ENCODE measurements at places on chromosomes 7 and 10.

DNA sequence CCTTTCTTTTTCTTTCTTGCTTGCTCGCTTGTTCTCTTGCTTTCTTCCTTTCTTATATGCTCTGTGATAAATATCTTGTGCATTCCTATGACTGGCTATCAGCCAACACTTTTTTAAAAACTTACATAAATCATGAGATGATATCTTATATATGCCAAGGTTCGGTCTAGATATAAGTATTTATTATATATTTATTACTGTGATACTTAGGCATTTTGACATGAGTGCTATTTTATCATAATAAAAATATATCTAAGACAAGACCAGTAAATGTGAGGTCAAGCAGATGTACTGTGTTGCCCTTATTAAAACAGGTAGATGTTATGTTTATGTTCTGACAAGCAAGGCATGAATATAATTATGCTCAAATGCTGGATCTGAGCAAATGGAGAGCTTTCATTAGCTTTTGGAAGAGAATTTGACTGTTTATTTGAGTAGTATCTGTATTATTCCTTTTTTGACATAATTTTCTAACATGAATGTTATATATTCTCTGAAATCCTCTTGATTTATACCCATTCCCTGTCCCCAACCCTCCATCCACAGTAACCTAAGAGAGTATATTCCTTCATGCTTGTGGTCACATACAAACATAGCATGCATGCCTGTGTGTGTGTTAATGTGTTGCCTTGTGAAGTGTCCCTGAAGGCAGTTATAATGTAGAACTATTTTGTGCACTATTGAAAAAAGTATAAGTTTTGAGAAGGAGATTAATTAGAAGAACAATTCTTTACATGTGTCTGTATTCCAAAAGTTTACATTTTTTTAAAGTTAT is 158.0 kb downstream of the HDAC9 start:
- no peak for DNase-seq

DNA sequence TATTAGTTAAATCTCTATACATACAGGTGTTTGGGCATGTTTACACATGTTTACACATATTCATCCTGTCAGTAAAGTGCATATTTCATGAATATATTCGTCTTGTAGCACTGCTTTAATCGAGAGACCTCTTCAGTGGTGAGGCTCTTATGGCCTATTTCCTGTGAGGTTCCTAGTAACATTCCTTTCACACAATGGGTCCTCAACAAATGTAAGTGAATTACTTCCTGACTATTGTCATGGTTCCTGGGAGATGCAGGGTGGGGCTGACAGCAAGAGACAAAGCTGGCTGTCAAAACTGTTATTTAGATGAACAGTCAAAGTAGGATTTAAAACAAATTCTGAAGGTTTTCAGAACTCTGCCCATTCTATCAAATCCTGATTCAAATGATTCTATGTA is 12.4 kb upstream of the SEMA3A start:
- DNase-seq, result no peak

- DNase-seq, result no peak
Observed at GRCh38 chr10:110358278-110358677, 53.6 kb upstream of the SMNDC1 start.

DNA sequence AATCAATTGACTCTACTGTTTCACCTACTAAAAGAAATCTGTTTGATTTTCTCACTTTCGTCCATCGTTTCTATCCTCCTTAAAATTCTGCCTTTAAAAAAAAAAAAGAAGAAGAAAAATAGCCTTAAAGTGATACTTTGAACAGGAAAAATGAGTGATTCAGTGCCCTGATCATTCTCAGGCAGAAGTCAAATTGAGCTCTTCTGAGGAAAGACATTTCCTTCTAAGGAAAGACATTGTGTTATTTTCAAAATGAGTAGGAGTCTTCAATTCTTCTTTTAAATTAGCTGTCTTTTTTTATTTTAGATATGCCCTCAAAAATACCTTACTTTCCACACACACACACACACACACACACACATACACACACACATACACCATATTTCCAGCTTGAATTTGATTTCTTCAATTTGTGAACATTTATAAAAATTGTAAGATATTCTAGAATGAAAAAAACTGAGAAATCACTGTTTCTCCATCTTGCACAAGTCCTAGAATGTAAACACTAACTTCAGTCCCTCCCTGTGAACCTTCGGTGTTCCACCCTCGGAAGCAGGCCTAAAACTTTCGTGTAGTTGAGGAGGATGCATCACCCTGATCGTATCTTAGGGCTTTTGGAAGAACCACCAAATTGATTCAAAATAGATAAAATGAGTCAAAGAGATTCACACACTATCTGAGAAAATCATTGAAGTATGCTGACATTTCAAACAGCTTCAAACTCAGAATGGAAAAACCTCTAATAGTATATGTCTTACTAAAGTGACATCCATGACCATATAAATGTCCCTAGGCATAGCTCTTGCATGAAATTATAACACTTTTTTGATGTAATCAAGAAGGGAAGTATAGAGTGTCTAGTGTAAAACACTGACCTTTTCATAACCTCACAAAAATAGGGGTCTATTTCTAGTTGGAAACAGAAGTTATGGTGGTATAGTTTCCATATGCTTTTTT is 270.8 kb downstream of the GATA3 start:
- peak; percentile 35 for DNase-seq

DNA sequence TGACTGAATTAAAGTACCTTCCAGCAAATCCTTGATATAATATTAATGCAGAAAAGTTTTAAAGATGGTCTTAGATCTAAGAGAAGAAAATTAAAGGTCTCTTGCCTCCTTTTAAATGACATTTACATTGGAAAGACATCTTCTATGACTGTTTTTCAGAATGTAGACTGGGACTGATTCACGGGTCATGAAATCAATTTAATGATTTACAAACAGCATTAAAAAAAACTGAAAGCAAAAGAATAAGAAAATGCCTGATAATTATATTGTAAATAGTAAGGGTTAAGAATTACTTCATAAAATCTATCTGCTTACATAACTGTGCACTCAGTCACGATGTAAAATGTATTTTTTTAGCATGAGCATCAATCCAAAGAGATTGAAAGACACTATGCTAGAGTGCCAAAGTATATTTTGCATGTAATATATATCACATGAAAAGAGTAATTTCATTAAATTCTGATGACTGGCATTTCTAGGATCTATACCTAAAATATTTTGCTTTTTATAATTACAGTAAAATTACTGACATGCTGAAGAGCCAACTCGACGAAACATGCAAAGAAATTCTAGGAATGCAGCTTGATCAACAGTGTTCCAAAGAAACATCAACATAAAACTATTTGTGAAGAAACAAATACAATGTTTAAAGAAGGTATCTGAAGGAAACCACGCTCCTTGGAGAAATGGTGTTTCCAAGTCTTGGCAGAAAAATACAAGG is 35.1 kb downstream of the RTKN2 start:
- DNase-seq, result no peak

- DNase-seq, result no peak
Observed at GRCh38 chr7:54615-55014, 137.8 kb upstream of the FAM20C start.

DNA sequence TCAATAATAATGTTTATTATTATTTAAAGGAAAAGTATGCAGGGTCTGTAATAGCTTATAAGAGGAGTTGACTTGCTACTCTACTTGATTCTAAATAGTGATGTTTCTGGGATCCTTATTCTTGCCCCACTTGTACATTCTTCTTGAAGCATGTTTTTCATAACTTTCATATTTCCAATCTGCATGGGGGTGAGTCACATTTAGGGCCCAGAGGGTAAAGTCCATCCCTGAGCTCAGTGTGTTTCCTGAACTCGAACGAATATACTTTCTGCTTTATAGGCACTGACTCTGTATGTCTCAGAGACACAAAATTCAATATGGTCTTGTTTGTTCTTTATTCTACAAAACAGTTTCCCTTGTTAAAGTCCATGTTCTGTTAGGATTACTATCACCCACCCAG is 61.0 kb upstream of the SMIM30 start:
- DNase-seq, result no peak

- DNase-seq, result no peak
Observed at GRCh38 chr10:104350127-104350635, 3.5 kb upstream of the CFAP58 start.

DNA sequence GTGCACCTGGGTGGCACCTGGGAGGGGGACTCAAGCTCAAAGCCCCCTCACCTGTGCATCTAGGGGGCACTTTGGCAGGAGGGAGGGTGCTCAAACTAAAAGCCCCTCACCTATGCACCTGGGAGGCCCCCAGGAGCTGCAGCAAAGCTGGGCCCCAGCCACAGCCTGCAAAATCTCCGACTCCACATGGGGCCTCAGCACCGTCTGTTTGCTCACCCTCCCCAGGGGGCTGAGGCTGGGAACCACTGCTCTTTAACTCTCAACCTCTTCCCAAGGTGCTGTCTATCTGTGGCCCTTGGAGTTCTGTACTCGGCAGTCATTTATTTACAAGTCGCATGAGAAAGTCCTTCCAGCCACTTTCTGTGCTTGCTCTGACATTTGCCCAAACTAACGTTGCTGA is 458.4 kb downstream of the DNAJB6 start:
- DNase-seq, result no peak

GRCh38 chr7:2982831-2983230 is 60.8 kb downstream of the CARD11 start:
- peak; percentile 77 for DNase-seq

DNA sequence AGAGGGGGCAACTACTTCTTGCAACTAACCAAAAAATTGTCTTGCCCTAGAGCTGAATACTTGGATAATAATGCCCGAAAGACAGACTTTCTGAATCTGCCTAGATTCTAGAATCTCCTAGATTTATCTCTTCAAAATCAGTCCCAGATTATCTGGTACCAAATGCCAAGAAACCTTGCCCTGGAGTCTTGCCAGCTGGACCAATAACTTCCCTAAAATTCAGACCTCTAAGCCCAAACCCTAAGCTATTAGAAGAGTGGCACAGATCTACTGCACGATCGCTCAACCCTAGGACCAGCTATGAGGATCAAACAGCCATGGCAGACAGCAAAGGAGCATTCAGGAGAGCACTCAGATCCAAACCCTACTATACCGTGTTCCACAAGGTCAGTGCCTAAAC is 45.0 kb downstream of the ARMH3 start:
- DNase-seq, result no peak

DNA sequence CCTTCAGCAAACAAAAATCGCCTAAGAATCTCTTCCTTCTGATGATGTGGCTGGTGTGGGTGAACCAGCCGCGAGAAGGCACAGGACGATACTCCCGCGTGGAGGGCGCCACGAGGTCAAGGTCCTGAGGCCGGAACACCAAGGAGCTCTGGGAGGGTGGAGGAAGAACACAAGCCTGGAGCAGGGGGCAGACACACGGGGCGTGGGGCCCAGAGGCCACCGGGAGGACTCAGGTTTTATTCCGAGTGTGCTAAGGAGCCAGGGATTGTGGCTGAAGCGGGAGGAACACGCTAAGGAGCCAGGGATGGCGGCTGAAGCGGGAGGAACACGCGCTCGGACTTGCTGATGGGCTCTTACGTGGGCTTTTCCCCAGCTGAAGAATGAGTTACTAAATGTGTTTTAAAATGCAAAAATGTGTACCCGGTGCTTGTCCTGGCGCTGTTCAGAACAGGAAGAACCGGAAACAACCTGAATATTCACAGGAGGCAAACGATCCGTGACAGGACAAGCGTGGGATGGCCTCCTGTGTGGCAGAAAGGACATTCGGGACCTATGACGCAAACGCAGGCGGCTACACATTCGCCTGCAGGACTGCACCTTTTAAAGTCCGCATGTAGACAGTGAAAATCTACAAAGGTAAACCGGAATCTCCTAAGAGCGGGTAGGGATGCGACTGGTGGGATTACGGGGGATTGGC is 64.0 kb downstream of the MAD1L1 start:
- DNase-seq, result no peak

- no peak for DNase-seq
Observed at GRCh38 chr7:710161-710560, 16.3 kb upstream of the DNAAF5 start.

GRCh38 chr7:138705167-138705566 is 4.0 kb upstream of the SVOPL start:
- DNase-seq, result no peak

GRCh38 chr7:49527182-49527581 is 246.3 kb upstream of the VWC2 start:
- DNase-seq, result no peak

- no peak for DNase-seq
Observed at GRCh38 chr10:24299578-24300260, 90.8 kb downstream of the KIAA1217 start.

DNA sequence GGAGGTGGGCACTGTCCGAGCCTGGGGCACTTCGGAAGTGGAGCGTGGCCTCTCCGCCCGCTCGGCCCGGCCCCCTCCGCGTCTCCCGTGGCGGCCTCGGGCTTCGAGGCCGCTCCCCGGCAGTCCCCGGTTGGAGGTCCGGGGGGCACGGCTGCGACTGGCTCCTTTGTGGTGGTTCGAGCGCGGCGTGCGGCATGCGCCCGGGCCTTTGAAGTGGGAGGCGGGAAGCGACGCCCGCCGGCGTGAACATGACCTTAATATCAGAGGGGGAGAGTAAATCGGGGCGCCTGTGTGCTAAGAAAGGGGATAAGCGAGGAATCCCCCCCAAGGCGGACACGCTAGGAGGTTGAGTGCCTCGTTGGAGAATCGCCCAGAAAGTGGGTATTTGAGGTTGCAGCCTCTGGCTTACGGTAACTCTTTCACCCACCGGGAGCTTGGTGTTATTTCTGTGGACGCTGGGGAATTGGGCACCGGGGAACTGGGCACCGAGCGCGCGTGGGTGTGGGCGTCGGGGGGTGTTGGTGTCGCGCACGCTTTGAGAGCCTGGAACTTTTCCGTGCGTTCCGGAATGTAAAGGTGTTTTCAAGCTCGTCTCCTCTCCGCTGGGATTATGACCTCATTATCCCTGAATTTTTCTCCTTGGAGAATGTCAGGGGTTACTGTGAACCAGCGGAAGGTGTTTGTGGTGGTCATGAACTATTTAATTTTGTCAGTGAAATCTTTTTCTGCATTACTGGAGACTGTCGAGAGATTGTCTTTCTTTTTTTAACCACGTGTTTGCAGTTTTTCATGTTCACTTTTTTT is 660 bp downstream of the SUV39H2 start:
- peak; percentile 19 for DNase-seq

DNA sequence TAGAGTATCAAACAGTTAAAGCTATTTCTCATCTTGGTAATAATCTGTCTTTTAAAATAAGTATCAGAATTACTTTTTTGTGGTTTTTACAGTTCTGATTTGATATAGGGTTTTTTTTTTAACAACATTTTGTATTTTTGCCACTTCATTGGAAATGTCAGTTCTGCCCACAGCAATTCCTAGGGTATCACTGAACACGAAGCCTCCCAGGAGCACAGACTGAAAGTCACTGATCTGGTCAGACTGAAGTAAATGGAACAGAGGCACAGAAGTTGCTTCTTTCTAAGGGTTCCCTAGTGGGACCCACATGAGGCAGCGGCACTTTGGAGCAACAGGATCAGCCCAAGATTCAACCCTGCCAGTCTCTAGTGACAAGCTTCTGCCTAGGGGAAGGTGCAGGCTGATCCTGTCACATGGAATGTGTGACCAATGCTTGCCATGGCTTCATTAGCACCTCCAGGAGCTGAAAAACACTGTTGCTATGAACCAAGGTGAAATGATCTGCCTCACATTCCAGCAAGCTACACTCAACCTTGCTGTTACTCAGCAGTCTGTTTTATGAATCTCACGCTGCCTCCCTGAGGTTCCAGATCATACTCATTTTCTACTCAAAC is 273.4 kb upstream of the CSTF2T start:
- DNase-seq, result no peak

GRCh38 chr10:14039968-14040668 is 290.6 kb downstream of the FRMD4A start:
- DNase-seq, result no peak

- no peak for DNase-seq
Observed at GRCh38 chr10:15411010-15411409, 39.9 kb upstream of the FAM171A1 start.
